ENCODE measurements at places on chromosomes 1 and 21. TPM values are rescaled to one million over a fixed set of nuclear protein-coding genes. Genes with fewer than 3 reads are reported as not detected.

DNA sequence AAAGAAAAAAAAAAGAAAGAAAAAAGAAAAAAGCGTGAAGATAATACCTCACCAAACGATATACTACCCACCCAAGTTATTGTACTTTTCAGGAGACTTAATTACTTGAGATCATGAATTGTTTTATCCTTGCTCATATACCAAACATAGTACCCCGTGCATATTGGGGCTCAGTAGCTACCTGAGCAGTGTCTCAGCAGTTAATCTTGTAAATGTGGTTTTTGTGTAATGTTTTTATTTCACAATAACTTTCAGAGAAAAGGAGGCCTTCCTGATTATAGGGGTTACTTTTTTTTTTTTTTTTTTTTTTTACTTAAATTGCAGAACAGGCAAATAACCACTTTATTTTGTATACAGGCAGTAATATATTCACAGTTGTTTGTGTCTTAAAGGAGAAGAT lies 80.3 kb downstream of the OSBPL9 start:
- DNase-seq, result no peak

- DNase-seq, result no peak
Measured at GRCh38 chr1:191714845-191715244, 443.4 kb upstream of the RGS18 start.

DNA sequence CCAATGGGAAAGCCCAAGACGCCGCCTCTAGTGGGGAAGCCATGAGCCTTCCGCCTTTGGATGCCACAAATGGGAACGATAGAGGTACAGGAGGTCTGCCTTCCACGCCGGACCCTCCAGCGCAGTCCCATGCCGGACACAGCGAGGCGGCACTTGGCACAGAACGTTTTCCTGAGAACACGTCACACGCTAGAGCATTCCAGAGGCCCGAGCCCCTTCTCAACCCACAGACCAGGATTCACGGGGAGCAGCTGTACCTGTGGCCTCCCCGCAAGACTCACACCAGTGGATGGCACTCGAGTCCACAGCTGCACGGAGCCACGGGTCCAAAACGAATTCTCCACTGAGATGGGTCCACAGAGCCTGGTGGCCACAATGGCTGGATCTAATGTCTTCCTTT lies 31.5 kb upstream of the RIPK4 start:
- DNase-seq, result no peak

DNA sequence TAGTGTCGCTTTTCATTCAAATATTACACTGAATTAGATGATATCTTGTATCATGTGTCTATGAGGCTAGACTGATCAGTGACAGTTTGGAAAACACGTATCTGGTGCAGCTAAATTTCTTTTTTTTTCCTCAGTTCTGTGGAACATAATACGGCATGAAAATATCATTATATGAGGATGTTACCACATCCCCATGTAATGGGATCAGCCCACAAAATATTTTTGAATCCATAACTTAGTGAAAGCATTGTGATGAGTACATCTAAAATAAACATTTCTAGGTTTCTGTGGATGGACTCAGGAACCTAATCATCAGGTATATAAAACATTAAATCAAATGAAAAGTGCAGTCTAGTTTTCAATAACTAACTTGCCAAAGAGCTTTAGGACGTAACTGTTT lies 356.3 kb downstream of the USP25 start:
- no peak for DNase-seq

- peak; percentile 76 for DNase-seq
Measured at GRCh38 chr1:45802343-45803298, 791 bp upstream of the MAST2 start.

DNA sequence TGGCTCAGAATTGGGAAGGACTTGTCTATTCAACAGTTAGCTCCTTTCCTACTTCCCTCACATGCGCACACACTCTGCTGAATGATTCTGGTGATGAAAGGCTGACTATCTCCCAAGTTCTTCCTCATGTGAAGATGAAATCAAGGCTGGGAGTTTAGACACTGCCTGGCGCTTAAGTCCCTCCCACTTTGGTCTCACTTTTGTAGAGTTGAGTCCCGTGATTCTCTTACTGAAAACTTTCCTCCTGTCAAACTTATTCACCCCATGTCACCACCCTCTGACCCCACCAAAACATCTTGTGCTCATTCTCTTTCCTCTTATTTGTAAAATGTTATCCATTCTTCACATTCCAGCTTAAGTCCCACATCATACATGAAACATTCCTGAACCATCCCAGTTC lies 8.4 kb upstream of the MRPS6 start:
- no peak for DNase-seq

DNA sequence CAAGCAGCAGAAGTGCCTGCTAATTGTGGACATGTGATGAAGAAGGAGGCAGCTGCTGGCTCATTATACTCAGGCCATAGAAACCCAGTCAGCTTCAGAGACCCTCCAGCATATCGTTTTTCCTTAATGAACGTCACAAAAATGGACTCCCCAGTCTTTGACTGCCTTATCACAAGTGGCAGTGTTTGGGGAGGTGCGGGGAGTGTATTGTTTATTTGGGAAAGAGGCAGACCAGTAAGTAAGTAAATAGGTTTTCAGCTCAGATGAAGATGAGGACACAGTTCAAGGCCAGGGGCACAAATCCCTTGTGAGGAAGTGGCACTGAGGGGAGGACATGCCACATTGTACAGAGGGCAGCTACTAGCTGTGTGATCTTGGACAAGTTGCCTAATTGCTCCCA lies 43.5 kb upstream of the NRDC start:
- DNase-seq, result no peak

DNA sequence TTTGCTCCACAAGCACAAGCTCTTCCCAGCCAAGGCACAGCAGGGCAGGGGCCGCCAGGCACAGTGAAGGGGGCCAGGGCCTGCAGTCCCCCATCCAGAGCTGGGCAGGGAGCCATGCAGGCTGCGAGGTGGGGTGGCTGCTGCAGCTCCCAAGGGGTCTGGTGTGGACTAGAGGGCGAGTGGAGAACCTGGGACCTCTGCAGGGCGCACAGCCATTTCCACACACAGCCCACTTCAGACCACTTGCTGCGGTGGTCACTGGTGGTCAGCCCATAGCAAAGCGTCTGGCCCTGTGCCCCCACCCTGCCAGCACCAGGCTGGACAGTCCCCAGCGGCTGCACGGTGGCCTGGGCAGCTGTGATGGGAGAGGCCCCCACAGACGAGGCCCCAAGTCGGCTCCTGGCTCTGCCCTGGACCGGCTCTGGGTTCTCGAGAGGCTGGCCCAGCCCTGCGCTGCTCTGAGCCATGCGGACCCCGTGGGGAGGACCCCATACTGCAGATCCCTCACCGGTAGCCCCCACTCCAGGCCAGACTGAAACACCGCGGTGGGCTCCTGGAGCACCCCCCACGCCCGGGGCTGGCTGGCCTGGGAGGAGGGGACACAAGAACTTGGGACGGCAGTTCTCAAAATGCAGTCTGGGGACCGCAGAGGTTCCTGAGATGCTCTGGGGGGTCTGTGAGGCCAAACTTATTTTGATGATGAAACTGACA lies 47.1 kb upstream of the COL6A2 start:
- DNase-seq, result no peak

DNA sequence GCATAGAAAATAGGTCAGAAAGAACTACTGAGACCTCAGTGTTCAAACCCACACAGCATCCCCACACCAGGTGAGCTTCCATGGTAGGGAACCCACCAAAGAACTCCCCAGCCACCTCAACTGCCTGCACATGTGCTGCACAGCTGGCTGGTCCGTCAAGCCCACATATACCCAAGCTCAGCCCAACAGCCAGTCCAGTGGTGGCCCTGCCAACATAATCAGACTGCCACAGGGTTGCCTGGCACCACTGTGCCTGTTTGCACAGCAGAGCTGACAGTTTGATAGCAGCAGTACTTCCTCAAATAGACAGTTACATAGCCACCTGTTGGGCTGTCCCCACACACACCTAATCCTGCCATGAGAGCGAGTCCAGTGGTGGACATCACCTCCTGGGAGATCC lies 283.3 kb upstream of the PRMT6 start:
- no peak for DNase-seq

DNA sequence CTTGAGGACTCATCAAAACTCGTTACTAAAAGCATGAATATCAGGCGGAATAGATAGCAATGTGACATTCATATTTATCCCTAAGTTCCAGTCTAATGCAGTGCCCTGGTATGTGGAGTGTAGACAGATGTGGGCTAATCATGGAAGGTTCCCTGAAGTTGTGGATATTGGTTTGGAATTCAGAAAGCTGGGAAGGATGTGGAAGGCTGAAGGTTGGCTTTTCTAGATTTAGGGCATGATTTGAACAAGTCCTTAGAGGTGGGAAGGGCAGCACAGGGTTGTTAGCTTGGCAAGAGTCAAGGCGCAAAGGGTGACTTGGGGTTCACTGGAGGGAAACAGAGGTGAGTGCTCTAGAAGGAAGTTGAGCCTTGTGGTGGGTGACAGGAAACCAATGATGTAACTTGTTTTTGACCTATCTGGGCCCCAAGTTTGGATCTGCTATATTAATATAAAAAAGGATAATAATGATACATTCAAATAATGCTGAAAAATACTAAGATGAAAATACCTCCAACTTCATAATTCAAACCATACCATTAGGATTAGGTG lies 21.9 kb downstream of the LGALS8 start:
- no peak for DNase-seq

DNA sequence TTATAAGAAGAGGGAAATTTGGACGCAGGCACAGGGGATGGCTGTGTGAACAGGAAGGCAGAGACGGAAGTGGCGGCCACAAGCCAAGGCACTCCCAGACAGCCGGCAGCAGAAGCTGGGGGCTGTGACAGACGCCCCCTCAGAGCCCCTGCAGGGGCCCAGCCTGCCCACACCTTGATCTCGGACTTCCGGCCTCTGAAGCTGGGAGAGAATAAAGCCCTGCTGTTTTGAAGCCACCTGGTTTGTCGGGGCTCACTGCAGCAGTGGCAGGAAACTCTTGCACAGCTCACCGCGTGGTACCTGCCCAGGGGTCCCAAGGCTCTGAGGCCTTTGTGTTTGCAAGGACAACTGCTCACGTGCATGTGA lies 13.7 kb downstream of the MEGF6 start:
- DNase-seq, result no peak

DNA sequence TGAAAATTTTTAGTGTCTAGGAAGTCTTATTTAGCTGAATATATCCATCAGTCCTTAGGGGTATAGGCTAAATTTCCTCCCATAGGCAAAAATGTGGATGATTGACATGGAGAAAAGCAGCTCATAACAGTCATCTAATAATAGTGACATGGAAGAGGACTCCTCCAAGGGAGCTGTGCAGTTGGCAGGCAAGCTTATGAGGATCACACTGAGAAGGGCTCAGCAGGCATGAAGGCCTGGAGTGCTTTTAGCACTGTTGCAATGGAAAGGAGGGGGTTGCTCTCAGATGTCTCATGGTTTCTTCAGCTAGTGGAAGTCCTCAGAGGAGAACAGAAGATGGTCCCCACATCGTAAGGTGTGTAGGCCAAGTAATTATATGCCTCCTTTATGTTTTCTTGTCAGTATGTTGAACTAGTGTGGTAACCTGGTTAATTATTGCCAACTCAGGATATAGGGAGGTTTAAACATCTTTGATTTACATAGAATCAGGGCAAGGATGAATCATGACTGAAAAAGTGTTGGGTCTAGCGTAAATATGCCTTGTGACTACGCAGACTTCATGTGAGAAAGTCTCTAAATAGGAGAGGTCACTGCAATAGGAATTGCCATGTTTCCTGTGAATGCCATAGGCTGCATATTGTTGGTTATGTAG lies 18.9 kb downstream of the VN1R5 start:
- DNase-seq, result no peak

- peak; percentile 52 for DNase-seq
Measured at GRCh38 chr1:7218210-7218832, 433.1 kb downstream of the CAMTA1 start.

DNA sequence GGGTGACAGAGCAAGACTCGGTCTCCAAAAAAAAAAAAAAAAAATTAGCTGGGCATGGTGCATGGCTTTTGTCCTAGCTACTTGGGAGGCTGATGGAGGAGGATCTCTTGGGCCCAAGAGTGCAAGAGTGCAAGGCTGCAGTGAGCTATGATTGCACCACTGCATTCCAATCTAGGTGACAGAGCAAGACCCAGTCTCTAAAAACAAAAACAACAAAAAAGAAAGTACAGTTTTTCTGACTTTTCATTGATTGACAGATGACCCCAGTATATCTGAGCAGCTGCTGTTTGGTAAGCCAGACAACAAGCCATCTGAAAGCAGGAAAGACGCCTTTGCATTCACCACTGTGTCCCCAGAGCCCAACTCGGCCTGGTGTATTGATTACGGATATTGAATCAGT lies 10.9 kb upstream of the DPT start:
- peak; percentile 64 for DNase-seq

GRCh38 chr1:178895928-178896327 lies 25.1 kb upstream of the ANGPTL1 start:
- DNase-seq, result no peak

The DYNLT4 gene
- total RNA-seq, result not detected

The KRTAP7-1 gene
- total RNA-seq, result not detected

The RAB3B gene
- 12.9 TPM for total RNA-seq

The DMRTA2 gene
- 0.42 TPM for total RNA-seq

The PTCH2 gene
- 20.3 TPM for total RNA-seq

The ASAP3 gene
- 53.5 TPM for total RNA-seq

The F3 gene
- 0.93 TPM for total RNA-seq

Data from glutamatergic neuron (in vitro differentiated cells).